ENCODE measurements at places on chromosomes 11 and 22.

- no peak for DNase-seq
These were observed 1038.9 kb downstream of the DLG2 start for GRCh38 chr11:84588131-84588829.

- no peak for DNase-seq
These were observed 98.4 kb downstream of the CD44 start for GRCh38 chr11:35237351-35237750.

DNA sequence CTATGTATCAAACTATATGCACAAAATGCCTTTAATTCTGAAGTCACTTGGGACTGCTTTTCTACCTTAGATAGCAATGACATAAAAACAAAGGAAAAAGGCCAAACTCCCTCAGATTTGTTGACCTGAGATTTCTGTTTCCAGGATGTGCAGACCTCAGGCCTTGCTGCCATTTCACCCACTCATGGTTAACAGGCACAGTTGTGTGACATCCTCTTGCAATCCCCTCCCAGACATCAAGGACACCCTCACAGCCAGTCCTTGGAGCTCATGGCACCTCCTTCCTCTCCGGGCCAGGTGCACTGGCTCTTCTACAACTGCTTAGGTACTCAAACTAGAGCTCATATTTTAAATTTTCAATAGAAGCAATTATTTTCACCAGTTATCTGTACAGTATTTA, 37.3 kb downstream of the SERPIND1 start:
- DNase-seq = no peak

DNA sequence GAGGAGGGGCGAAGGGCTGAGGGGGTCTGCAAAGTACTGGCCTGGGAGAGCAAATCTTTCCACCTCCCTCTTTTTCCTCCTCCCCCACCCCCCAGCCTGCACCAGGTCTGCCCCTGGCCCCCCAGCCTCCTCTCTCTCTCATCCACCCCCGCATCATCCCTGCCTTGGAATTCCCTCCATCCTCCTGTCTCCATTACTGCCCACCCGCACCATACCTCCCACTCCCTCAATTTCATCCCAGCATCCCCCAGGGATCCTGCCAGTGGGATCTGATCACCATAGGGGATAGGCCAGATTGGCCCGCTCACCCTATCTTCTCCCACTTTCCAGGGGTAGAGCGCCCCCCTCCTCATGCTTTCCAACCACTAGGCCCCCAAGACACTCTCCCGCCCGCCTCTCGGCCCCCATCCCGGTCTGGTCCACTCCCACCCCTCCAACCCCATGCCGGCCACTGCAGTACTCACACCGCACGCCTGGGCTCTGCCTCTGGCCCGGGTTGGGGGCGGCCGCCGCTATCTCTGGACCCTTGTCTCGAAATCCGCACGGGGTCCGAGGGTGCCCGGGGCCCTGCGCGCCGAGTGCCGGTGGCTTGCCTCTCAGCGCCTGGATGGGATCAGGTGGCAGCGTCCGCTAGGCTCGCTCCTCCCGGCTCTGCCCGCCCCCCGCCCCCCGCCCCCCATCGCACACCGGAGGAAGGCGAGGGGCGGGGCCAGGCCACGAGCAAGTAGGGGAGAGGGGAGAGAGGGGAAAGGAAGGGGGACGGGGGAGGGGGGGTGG, at the start of gene GAL3ST3:
GAL3ST3 (minus strand) TSS at position 615 of the 777 bp plus-strand sequence. CDS start 3,746 bp downstream, outside the sequence.
- no peak for DNase-seq

DNA sequence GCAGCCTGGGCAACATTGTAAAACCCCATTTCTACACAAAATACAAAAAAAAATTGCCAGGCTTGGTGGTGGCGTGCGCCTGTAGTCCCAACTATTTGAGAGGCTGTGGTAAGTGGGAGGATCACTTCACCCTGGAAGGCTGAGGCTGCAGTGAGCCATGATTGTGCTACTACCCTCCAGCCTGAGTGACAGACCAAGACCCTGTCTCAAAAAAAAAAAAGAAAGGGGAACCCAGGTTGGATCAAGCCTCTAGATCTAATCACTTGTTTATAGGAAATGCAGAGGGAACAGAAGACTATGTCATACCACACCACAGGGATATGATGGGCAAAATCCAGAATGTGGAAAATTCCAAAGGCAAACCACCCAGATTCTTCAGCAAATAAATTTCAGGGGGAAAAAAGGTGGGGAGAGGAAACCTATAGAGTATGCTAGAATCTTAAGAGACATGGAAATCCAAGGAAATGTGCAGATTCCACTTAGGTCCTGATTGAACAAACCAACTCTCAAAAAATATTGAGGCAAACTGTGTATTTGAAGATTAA, 16.5 kb upstream of the MALAT1 start:
- no peak for DNase-seq

DNA sequence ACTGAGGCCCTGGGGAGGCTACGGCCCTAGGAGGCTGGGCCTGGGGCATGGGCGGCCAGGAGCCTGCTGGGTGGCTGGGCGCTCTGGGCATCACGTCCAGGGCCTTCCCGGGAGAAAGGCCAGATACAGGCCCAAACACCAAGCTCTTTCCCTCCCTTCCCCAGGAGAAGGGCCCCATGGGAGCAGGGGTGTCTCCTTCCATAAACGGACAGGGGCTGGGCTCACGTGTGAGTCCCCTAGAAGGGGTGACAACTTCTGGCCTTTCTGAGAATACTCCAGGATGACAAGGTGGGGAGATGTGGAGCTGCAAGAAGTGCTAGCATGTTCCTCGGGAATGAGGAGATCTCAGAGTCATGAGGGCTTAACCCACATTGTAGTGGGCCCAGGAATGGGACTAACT, 19.5 kb upstream of the SYT8 start:
- no peak for DNase-seq
